ENCODE measurements at places on chromosomes 2 and 18.

DNA sequence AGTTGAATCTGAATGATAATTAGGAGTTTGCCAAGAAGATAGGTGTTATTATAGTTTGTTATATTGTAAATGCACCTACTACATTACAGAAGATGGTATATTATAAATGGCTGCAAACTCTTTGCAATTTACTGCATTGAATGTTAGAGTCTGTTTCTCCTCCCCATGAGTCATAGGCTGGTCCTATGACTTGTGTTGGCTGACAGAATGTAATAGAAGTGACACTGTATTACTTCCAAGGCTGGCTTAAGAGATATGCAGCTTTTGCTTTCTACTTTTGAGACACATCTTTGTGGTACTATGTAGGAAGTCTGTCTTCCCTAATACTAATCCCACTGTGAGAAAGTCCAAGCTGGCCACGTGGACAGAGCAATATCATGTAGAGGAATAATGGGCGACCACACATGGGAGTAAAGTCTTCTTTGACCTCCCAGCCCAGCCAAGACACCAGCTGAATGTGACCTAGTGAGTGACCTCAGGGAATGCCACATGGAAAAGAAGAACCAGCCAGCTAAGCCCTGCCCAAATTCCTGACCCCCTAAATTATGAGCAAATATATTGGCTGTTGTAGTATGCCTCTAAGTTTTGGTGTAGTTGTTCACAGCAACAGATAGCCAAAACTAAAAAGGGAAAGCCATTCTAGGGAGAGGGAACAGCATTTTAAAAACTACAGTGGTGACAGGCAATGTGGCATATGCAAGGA, 6.8 kb upstream of the DDX1 start:
- DNase-seq = no peak

- DNase-seq = no peak
Measured at GRCh38 chr2:102187496-102188150, 800 bp downstream of the IL1RL2 start.

DNA sequence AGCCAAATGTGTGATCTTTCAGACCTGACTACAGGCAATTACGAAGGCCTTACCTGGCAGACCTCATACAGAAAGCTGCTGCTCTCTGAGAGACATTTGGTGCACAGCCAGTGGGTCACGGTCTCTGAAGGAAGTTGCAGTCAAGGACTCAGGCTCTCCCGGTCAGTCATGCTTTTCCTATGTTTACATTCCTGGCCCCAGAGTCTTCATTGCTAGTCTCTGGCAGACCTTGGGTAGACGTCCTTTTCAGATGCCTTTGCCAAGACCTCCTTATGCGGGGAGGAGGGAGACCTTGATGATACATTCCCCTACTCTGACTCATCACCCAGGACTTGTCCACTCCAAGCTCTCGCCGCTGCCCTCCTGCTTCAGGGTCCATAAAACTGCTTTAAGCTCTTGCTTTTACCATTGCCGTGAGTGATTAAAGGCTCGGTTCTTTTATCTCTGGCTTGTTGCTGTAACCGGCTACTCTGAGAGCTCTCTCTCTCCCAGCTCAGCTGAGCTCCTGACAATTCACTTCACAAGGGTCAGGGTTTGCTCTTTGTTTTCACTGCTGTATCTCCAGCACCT, 62.0 kb upstream of the SLC35F5 start:
- no peak for DNase-seq

GRCh38 chr2:12883906-12884305, 167.2 kb downstream of the TRIB2 start:
- no peak for DNase-seq

DNA sequence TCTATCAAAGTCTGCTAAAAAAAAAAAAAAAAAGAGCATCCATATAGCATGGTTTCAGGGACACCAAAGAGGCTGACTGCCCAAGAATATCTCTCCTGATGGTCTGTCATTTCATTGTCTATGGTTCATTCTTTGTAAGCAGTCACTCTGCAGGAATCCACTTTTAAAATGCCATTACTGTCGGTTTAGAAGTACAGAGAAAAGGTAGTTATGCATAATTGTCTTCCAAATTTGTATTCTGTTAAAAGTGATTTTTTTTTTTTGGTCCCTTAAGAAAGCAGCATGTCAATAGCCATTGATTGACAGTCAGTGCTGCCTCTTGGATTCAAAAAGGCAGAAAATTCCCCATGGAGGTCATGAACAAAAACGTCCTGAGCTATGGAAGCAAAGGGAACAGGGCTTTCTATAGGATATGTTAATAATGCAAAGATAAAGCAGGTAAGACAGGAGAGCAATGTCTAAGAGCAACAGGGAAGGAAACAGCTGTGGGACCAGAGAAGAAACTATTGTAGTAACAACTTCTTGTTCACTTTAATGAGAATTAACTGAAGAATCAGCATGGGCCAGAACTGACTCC, 245.8 kb downstream of the TMX3 start:
- no peak for DNase-seq

GRCh38 chr2:113768770-113769169, 12.3 kb upstream of the SLC35F5 start:
- no peak for DNase-seq

GRCh38 chr2:37984176-37984575, 59.1 kb downstream of the RMDN2 start:
- no peak for DNase-seq

Measured in GM12865 (cell line).